ENCODE measurements at places on chromosomes 7 and 10.
A peak's percentile ranks its signal among the peaks of the same experiment; 100 is the strongest.

- no peak for DNase-seq
Measured at GRCh38 chr10:25294032-25294926, 119.5 kb downstream of the GPR158 start.

- DNase-seq, result no peak
Measured at GRCh38 chr7:30760514-30761213, 8.7 kb downstream of the INMT start.

DNA sequence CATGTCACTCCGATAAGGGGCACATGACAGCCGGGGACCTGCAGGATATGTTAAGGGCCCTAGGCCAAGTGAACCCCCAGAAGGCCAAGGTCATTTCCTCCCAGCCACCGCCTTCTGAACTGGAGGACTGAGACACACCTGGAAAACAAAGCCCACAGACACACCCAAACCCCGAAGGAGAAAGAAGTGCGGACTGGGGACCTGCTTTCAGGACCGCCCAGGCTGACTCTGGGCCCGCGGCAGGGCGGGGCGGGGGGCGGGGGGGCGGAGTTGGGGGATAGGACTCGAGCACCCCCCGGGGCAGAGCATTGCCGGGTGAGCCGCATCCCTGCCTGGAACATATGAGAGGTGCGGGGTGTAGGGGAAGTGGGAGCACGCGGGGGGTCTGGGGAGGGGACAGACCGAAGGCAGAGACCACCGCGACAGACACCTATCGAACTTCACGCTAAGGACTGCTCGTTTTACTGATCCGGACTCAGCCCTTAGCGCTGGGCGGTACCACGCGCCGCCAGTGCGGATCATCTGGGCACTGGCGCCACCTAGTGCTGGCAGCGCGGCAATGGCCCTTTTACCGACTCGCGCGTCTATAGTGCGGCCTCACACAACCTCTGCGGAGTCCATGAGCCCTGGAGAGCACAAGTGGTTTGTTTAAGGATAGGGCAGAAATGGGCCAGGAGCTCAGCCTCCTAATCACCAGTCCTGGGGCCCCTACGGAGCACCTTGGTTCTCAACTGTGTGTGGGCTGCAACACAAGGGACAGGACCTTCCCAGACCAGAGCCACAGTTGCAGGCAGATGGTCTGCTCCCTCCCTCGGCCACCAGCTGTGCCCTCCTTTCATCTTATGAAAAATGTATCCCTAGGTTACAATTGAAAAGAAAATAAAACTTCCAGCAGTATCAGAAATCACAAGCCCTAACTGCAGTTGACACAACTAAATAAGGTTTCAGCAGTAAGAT lies 157.6 kb downstream of the HERPUD2 start:
- DNase-seq, result peak; percentile 80

GRCh38 chr10:33092596-33092995 lies 134.6 kb upstream of the ITGB1 start:
- DNase-seq, result no peak

Data from activated naive CD4-positive, alpha-beta T cell treated with anti-CD3 and anti-CD28 coated beads, Interleukin-2, amount 10 ng/mL, durations not matched to agents 7 days and 5 days (primary cell).